ENCODE measurements at places on chromosomes 13 and 19. TPM values are rescaled to one million over a fixed set of nuclear protein-coding genes. Genes with fewer than 3 reads are reported as not detected.

- DNase-seq: peak; percentile 63
Observed at GRCh38 chr19:35135389-35135909, 590 bp upstream of the LGI4 start.

- DNase-seq: no peak
Observed at GRCh38 chr19:19460761-19461265, 54.5 kb downstream of the TSSK6 start.

DNA sequence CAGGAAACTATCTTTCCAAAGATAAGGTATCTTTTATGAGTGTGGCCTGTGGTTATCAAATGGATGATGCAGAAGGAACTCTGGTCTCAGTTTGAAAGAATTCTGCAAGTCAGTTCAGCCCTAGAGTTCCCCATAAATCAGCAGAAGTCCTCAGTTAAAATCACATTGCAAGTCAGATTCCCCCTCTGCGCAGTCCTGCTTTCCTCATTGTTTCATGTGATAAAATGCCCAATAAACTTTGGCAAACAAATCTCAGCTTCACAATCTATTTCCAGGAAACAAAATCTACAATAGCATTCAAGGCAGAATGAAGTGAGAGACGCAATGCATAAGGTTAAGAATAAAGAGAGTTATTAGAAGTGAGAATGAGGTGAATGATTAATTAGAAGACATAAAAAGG is 216.3 kb upstream of the KLHL1 start:
- DNase-seq: no peak

- no peak for DNase-seq
Observed at GRCh38 chr19:18100710-18101109, 3.1 kb downstream of the MAST3 start.

Gene INSR
- 3.2 TPM for total RNA-seq
